ENCODE measurements at places on chromosomes 2 and 18.

GRCh38 chr18:8142932-8143331, 466.3 kb upstream of the RAB12 start:
- no peak for DNase-seq

DNA sequence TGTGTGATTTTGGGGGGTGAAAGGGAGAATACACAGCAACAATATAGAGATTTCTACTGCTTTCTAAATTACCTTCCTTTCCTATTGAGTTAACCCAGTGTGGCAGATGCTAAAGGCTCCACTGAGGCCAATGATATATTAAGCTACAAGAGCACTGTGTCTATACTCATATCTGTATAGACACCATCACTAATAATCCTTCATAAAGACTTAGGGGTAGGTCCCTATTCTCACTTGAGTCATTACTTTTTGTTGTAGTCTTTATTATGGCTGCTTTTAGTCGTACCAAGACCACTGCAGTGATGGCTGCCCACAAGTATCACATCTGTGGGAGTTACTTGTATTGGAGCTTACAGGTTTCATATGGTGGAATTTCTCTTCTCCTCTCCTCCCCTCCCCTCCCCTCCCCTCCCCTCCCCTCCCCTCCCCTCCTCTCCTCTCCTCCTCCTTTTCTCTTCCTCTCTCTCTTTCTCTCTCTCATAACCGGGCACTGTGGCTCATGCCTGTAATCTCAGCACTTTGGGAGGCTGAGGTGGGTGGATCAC, 637.6 kb downstream of the ADCYAP1 start:
- DNase-seq: no peak

GRCh38 chr2:46299365-46300263, 2.4 kb downstream of the EPAS1 start:
- DNase-seq: no peak

DNA sequence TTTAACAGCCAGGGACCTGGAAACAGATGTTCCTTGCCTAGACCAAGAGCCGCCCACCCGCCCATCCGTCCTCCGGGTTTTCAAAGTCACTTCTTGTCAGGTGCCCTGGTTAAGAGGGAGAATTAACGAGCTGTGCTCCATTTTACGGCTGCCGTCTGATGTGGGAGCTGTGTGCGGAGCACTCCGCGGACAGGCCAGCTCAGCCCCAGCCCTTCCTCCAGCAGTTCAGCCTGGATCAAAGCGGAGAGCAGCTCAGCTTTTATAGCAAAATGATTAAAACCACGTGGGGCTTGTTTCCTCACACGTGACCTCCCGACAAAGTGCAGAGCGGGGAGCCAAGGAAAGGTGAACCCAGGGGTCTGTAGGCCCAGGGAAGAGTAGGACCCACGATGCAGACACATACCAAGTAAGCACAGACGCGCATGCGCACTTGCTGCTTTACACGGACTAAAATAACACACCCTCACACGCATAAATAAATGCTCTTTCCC, 46.1 kb upstream of the PKDCC start:
- no peak for DNase-seq

GRCh38 chr2:72993933-72994280, 76.6 kb downstream of the EMX1 start:
- DNase-seq: no peak

- no peak for DNase-seq
These were observed 130.1 kb downstream of the LNPK start for GRCh38 chr2:175872005-175872348.

DNA sequence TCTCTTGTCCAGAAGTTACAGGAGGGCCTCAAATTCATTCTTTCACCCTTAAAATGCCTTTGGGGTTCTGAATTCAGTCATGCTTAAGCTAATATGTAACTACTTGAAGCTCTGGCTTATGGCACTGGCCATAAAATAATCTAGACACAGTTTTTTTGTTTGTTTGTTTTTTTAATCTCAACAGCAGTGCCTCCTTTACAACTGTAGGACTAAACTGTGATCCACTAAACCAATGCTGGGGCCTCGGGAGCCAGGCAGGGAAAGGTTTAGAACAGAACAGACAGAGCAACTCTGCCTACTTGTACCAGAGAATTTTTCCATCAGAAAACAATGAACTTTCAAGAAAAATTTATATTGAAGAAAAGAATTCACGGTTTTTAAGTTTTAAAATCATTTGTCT, 1.7 kb downstream of the STAM2 start:
- no peak for DNase-seq

DNA sequence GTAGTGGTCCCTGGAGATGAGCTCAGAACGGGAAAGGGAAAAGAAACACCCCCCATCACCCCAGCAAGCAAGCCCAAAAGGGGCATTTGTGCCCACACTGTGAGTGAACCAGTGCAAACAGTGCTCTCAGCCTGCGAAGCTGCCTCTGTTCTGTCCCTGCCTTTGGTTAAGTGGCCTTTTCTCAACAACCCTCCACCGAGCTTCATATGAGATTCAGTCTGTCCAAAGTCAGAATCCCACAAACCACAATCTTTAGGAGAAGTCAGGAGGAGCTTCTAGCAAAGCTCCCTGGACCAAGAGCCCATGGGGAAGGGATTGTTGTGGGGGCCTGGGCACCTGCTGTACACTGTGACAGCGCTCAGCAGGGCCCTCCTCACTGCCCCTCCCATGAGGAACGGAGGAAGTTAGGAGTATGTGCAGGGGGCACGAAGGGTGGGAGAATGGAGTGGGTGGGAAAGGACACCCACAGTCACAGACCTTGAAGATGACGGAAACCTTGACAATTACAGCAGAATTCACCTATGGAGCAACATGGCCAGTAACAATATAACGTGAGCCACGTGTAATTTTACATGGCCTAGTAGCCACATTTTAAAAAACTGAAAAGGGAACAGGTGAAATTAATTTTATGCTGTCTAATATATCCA, 119.5 kb downstream of the SMAD7 start:
- DNase-seq: peak; percentile 11
